OCI-M1 (cell line): ENCODE measurements at places on chromosomes 16 and 17.
A peak's percentile ranks its signal among the peaks of the same experiment; 100 is the strongest.

- no peak for DNase-seq
Measured at GRCh38 chr16:85504242-85504641, 108.9 kb upstream of the GSE1 start.

GRCh38 chr16:11161974-11162373 lies 94.0 kb downstream of the SOCS1 start:
- no peak for DNase-seq

GRCh38 chr17:77564278-77564920 lies 394.1 kb upstream of the TNRC6C start:
- no peak for DNase-seq

GRCh38 chr17:4777969-4778760 lies 6.5 kb downstream of the TM4SF5 start:
- DNase-seq, result no peak

DNA sequence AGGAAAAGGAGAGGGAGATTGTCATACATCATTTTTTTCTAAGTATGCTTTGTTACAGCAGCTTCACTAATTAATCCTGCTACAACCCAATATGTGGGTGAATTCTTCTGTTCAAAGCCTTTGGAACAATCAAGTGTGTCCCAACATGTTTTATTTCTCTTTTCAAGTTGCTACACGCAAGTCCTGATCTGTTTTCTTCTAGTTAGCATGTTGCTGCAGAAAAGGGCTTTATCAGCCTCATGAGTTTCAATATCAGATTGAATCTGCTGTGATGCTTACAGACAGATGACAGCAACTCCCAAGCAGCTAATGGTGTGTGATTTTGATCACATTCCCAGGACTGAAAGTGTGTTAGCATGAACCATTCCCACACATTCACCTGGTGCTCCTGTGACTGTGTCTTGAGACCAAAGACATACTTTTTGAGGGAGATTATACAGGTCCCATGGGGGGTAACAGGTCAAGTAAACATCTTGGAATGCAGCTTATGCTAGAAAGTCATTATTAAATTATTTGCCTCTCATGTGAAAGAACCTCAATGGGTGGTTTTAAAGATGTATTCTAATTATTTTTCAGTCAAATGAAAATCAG lies 96.9 kb upstream of the KCNJ16 start:
- no peak for DNase-seq

DNA sequence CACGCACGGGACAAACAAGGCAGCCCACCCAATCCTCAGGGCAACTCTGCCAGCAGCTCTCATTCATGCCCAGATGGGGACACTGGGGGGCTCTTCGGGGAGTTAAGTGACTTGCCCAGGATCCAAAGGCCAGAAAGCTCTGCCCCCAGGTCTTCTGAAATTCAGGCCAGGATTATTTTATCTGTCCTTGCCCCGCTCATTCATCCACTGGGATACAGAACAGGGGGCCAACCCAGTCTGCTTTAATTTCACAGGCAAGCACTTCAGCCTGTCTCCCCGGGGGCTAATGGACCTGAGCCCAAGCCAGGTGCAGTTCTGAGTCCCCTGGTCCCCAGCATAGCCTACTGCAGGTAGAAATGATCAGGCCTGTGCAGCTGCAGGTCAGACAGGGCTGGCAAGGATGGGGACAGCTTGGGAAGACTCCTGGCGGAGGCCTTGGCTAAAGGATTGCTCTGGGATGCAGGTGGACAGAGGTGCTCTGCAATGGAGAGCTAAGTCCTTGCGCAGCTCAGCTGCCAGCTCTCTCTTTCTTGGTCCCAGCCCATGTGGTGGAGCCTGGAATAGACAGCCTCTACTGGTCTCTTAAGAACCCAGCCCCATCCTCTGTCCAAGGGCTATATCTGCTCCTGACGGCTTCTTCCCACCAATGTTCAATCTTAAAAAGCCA lies 766 bp upstream of the B3GNT9 start:
- DNase-seq, result peak; percentile 26

DNA sequence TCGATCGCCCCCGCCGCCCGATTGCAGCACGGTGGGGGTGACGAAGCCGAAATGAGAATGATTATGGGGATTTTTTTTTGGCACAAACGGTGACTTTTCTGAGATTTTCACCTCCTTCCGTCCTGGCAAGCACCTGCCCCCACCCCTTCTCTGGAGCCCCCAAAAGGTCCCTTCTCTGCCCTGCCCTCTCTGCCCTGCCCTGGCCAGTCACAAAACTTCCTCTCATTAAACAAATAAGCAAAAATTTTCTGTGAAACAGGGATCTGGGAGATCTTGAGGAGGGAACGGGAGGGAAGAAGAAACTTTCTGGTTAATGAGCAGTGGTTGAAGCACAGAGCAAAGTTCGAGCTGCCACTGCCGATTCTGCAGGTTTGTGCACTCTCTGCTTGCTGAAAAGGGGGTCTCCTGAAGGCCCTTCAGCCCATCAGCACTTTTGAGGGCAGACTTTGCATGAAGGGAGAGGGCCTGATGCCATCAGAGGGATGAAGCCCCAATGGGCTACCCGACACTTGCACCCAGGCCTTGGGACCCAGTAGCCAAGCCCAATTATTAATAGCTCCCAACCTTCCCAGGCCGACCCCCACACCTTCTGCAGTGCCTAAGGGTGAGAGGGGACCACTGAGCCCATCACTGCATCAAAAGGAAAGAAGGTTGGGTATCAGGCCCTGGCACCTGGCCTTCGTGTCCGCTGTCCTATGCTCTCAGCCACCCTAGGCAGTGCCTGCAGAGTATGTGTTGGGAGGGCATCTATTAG lies 1.0 kb upstream of the HOXB8 start:
- DNase-seq, result no peak

- DNase-seq, result no peak
Measured at GRCh38 chr16:87395181-87395842, 3.2 kb downstream of the MAP1LC3B start.

- no peak for DNase-seq
Measured at GRCh38 chr16:79312502-79312901, 288.0 kb downstream of the MAF start.

GRCh38 chr17:21418446-21419298 lies 42.5 kb downstream of the KCNJ12 start:
- no peak for DNase-seq

DNA sequence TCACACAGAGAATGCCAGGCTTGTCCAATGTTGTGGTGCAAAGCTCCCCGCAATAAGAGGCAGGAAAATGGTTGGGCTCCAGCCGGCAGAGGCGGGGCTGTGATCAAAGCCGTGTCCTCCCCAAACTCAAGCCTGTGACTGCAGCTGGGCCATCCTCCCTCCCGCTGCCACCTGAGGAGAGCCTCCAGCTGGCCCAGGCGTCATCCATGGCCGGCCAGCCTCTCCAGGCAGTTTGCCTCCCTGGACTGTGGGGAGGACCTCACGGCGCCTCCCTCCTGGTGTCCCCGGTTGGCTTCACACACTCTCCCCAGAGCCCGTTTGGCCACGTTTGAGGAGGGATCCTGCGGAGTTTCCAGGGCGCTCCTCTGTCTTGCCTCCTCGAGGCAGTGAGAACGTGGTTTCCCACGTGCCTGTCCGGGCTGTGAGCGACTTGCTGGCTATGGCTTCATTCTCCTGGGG lies 134.1 kb downstream of the IRF8 start:
- no peak for DNase-seq

- DNase-seq, result no peak
Measured at GRCh38 chr16:86986136-86986535, 331.1 kb downstream of the C16orf95 start.

DNA sequence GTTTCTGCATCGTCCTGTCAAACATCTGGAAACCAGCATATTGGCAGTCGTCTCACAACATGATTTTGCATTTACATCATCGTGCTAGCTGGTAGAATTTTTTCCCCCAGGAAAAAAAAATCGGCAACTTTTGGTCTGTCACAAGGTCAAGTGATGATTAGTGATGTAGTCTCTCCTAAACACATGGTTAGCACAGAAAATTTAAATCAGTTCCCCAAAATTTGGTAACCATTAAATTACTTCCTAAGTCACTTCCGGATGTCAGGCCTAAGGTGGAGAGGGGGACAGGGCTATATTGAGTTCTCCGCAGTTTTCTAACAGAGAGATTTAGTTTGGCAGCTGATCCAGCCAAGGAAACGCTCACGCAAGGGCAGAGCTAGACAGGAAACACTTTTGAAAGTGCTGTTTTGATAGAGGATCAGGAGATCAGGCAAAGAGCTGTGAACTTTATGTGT lies 271.0 kb upstream of the TBX2 start:
- no peak for DNase-seq

- DNase-seq, result no peak
Measured at GRCh38 chr17:66351033-66351432, 48.6 kb downstream of the PRKCA start.

- no peak for DNase-seq
Measured at GRCh38 chr16:53093162-53093744, 38.5 kb downstream of the CHD9 start.

DNA sequence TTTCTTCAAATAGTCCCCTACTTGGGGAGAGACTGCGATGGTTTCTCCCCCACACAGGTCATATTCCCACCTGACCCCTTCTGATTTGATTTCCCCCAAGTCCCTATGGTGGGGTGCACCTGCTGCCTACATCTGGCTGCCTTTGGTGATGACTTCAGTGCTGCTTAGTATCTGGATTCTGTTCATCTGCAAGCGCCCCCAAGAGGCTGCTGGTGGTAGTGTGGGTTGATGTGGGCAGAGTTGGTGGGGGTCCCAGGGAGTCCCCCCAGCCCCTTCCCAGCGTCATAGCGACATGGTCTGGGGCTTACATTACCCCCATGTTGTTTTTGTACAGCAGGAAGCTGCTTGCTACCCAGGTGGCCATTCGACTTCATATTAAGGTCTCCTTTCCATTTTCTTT lies 99.2 kb downstream of the NTN1 start:
- DNase-seq, result peak; percentile 50

- DNase-seq, result no peak
Measured at GRCh38 chr17:59433586-59433985, 102.1 kb downstream of the YPEL2 start.

DNA sequence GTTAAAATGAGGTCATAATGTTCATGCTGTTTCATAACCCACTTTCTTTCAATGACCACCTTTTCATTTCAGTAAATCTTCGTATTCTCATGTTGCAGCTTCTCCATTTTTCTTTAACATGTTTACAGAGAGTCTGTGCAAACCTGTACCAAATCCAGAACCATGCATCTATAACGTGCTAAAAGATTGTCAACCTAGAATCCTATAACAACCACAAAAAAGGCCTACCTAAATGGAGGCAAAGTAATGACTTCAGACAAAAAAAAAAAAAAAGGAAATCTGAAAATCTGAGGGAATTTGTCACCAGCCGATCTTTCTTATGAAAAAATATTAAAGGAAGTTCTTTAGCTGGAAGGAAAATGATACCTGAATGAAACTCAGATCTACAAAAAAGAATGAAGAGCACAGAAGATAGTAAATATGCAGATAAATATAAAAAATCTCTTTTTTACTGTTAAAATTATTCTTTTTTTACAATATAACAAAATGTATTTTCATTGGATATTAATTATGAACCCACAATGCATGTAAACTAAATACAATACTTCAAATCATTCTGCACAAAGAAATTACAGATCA lies 1.4 kb upstream of the SLFN11 start:
- DNase-seq, result no peak

DNA sequence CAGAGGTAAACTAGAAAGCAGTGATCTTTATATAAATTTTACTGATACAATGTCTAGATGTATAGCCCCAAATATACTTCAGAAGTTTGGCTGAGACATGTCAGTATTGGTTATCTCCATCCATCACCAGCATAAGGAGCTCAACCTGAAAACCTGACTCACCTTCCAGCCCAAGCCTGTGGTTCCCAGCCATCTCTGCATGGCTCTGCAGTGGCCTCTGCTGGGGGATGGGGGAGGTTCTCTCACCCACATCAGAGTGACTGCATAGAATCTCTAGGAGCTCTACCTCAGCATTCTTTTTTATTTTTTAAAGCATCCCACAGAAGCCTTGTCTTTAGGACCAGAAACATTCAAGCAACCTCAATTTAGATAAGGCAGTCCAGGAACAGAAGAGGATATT lies 27.3 kb downstream of the USP7 start:
- DNase-seq, result peak; percentile 53

- DNase-seq, result no peak
Measured at GRCh38 chr16:17231972-17232371, 238.8 kb downstream of the XYLT1 start.

DNA sequence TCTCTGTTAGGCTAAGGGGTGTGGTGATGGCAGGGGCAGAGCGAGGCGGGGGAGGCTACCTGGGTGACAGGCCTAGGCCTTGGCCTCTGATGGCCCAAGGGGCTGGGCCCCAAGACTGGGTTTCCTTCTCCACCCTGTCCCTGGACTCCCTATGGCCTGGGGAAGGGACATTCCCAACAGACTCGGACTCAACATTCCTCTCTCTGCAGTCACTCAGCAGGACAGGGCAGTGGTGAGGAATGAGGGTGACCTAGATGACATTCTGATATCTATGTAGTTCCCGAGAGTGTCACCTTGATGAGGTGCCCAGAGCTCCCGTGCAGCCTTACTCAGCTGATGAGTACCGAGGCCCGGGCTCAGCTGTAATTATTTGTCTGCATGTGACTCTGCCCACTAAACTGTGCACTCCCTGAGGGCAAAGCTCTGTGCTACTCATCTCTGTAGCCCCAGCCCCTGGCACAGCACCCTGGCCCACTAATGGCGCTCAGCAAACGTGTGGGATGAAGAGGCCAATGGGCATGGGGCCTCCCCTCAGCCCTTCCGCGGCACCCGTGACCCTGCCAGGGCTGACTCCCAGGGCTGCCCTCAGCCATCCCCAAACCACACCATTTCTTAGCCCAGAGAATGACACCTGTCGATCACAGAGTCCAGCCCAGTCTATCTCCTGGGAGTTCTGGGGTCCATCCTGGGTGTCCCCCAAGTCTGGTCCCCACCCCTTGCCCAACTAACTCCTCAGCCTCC lies 2.2 kb downstream of the PLCD3 start:
- no peak for DNase-seq

- peak; percentile 11 for DNase-seq
Measured at GRCh38 chr17:82228842-82229697, at the start of gene SLC16A3. Gene SLC16A3, plus strand, starts transcription at chr17:82229042. Its CDS starts 6,967 bp downstream, at chr17:82236009.

GRCh38 chr16:17343028-17343427 lies 127.7 kb downstream of the XYLT1 start:
- DNase-seq, result no peak

- no peak for DNase-seq
Measured at GRCh38 chr16:66278111-66278531, 88.4 kb upstream of the CDH5 start.

GRCh38 chr16:58286280-58286679 lies 8.5 kb downstream of the PRSS54 start:
- no peak for DNase-seq

DNA sequence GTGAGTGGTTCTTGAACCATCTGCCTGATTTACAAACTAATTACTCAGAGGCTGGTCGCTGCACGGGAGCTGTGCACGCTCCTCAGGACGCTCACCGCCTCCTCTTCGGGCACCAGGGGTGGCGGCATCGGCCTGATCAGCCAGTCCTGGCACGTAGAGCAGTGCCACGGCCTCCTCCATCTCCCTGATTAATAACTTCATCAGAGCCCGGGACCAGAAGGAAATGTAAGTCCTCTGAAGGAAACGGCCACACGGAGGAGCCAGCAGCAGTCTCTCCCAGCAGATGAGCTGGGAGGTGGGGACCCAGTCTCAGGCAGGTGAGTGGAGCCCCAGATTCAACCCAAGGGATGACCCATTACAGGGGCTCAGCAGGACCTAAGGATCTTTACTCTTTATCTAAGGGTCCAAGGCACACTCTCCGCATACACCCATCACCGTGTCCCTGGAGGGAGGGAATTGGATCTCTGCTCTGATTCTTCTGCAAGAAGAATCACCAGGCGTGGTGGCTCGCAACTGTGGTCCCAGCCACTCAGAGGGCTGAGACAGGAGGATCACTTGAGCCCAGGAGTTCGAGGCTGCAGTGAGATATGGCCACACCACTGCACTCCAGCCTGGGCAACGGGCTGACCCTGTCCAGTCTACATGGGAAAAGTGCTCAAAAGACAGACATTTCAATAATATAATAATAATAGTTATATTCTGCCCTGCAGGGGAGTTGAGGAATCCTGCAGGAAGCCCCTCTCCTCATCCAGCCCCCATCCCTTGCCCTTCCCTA lies 366.5 kb downstream of the SEC14L1 start:
- no peak for DNase-seq
